ENCODE measurements at places on chromosomes 6 and 20.

DNA sequence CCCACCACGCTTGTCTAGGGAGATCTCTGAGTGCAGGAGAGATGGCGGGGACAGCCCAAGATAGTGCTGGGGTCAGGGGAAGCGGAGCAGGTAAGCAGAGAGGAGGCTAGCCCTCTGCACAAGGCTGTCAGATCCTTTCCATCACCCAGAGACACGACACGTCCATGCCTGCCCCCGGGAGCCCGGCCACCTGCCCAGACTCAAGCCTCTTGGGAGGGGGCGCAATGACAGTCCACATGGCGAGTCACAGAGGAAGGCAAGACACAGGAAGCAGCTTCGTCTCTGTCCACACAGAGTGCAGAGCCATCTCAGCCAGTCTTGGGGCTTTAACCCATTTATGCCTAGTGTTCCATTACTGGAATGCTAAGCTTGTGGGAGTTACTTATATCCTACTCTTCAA is 78.4 kb downstream of the PREX1 start:
- no peak for DNase-seq

DNA sequence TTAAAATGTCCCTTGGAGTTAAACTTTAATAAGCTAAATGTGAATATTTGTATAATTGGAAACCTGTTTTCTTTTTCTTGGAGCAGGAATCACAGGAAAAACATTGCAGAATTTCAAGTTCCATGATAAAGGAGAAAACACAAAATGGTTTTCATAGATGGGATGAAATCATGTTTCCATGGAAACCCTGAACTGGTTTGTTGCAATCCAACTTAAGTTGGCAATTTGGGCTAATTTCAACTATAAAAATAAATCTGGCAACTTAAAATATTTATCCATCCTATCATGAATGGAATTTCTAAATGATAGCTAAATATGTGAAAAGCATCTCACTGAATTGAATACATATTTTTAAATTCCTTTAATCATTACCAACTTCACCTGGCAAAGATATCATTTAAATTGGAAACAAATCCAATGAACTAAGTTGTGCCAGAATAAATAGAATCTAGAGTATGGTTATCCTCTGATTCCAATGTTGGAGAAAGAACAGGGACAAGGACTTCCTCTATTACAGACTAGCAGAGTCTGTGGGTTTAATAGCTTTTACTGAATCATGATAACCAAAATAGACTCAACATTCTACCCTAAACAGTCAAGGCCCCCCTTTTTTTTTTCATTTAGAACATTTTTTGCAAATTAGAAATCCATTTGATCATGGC is 33.2 kb downstream of the COL21A1 start:
- DNase-seq, result no peak

GRCh38 chr6:159119791-159120190 is 49.4 kb upstream of the FNDC1 start:
- DNase-seq, result no peak

GRCh38 chr6:29976588-29977424 is 34.5 kb downstream of the HLA-A start:
- peak; percentile 57 for DNase-seq

- DNase-seq, result no peak
Observed at GRCh38 chr6:44917430-44917829, 410.7 kb upstream of the RUNX2 start.

DNA sequence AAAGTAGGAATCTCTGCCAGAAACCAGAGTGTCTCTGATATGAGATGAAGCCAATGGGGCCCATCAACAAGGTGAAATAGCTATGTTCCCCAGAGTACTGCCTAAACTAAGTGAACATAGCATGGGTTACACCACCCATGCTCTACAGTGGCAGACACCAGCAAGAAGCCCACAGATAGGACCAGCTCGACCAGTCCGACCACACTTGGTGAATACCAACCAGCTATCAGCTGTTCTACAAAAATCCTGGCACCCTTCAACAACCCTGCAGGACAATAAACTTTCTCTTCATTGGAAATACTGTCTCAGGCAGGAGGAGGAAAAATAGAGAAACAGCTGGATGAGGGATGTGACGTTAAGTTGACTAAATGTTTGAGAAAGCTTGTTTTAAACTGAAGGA is 311.4 kb downstream of the EPM2A start:
- DNase-seq, result no peak

GRCh38 chr6:107646176-107646575 is 156.3 kb downstream of the SOBP start:
- no peak for DNase-seq

DNA sequence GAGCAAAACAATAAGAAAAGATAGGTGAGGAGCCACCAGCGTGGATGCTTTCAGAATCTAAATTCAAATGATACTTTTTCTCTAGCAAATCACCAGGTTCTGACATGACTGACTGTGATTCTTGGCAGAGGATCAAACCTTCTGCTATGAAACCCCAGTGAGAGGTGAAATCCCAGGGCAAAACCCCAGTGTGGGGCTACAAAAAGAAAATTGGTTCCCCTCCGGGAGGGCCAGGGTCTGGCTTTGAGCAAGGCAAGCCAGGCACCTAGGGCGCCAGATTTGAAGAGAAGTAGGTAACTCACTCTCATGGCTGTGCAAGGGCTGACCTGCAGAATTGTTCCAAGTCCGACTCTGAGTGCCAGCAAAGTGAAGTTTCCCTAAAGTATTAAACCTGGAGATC is 20.2 kb upstream of the RALGAPA2 start:
- no peak for DNase-seq

DNA sequence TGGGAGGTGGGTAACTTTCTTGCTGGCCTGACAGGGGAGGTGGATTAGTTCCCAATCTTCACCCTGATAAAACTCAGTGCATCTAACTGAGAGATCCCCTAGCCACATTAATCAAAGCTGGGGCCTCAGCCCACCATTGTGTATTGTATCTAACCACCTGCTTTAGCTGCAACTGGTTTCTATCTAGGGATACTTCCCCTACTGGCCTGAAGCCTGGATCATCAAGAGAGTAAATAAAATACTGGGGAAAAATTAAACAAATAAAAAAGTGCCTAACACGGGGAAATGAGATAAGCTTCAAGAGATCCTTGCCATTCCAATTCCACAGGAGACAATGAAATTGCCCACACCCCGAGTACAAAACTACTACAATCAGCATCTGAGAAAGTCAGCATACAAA is 149.4 kb downstream of the INSM1 start:
- no peak for DNase-seq

GRCh38 chr6:16694781-16695578 is 66.3 kb downstream of the ATXN1 start:
- DNase-seq, result no peak

- no peak for DNase-seq
Observed at GRCh38 chr6:55882718-55883569, 7.6 kb upstream of the BMP5 start.

- DNase-seq, result no peak
Observed at GRCh38 chr6:43478008-43478372, 620 bp downstream of the TJAP1 start.

GRCh38 chr6:111050261-111051023 is 36.9 kb upstream of the SLC16A10 start:
- DNase-seq, result no peak

DNA sequence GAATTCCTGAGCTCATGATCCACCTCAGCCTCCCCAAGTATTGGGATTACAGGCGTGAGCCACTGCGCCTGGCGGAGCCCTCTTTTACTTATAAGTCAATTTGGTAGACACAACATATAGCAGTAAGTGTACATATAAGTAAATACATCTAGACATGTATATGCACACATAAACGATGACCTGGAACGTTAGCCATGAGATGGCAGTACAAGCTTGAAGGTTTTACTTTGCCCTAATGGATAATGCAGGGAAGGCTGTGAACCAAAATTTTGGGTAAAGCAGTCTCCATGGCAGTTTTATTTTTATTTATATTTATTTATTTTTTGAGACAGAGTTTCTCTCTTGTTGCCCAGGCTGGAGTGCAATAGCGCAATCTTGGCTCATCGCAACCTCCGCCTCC is 2.4 kb upstream of the GNMT start:
- no peak for DNase-seq

- DNase-seq, result no peak
Observed at GRCh38 chr6:138272533-138273315, 54.4 kb upstream of the PBOV1 start.

DNA sequence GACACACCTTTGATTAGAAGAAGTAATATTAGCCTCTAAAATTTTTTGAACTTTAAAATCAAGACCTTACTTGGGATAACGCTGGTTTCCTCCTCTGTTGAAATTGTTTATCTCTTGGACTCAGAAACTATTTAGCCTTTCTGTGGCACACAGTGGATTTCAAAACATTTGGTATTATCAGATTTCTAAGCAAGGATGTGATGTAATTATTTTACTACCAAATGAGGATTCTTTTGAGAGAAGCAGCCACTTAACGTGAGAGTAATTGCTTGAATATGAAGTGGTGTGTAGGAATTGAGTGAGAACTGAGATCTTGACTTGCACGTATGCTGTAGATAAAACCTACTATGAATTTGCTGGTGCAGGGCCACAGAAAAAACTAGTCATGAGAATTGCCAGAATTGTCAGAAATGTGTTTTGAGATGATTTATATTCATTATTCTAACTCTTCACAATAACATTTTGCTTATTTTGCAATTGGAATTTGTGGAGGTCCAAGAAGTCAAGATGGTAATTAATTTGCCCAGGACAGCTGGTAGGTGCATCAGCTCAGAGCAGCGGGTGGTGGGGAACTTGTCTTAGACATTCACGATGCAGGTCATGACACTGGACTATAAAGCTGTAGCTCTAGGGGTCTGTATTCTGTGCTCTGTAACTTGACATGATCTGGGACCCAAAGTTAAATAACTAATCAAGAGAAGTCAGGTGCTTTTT is 53.4 kb downstream of the AKAP12 start:
- DNase-seq, result no peak

DNA sequence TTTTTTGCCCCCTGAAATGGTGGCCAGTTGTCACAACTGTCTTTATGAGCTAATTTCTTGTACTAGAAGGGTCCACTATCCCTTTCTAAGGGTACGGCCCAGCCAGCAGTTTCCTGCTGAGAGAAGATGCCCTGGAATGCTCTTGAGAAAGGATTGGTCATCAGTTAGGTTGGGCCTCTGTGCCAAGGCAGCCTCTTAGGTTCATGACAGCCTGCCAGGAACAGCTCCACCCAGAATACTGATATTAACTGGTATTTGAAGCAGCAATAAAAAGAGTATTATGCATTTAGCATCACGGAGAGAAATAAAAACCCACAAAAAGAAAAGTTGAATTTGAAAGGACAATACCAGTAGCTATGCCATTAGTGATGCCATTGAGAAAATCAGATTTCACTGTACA is 9.0 kb upstream of the HINT3 start:
- no peak for DNase-seq

GRCh38 chr6:72955666-72956065 is 269.6 kb downstream of the KHDC1L start:
- no peak for DNase-seq

GRCh38 chr6:7201732-7202541 is 94.2 kb downstream of the RREB1 start:
- no peak for DNase-seq

DNA sequence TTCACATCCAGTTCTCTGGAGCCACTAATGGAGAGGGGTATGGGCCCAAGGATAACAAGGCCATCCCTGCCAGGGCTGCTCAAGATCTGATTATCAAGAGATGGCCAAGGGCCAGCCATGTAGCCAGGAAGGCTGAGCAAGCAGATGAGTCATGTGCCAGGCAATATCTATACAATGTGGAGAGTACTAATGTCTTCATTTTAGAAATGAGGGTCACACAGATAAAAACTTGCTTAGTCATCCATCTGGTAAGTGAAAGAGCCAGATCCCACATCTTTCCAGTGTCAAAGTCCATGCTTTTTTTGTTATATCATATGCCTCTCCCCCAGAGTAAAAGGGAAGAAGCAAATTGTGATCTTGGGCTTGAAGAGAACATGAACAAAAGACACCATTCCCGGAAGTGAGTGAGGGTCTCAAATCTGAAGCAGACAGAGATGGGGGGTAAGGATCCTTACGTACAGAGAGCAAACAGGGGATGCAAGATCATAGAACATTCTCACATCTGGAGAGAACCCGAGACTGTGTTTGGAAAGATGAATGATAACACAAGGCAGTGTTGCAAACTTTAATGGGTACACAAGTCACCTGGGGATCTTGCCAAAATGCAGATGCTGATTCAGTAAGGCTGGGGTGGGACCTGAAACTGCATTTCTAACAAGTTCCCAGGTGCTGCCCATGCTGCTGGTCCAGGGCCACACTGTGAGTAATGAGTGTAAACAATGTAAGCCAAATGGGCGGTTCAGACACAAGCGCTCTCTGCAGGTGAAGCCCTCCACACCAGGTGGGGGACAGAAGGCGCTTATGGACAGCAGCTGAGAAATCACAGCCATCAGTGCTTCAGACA is 20.0 kb upstream of the GSTA3 start:
- DNase-seq, result peak; percentile 22

- peak; percentile 54 for DNase-seq
Observed at GRCh38 chr20:50320901-50321796, 130.5 kb downstream of the CEBPB start.

GRCh38 chr6:56951049-56951831 is 3.7 kb upstream of the BEND6 start:
- DNase-seq, result no peak

GRCh38 chr6:42367353-42368011 is 84.2 kb downstream of the TRERF1 start:
- no peak for DNase-seq
